ENCODE measurements at places on chromosomes 3 and 15.

GRCh38 chr15:76335307-76336253 is 993 bp upstream of the ISL2 start:
- DNase-seq: no peak

DNA sequence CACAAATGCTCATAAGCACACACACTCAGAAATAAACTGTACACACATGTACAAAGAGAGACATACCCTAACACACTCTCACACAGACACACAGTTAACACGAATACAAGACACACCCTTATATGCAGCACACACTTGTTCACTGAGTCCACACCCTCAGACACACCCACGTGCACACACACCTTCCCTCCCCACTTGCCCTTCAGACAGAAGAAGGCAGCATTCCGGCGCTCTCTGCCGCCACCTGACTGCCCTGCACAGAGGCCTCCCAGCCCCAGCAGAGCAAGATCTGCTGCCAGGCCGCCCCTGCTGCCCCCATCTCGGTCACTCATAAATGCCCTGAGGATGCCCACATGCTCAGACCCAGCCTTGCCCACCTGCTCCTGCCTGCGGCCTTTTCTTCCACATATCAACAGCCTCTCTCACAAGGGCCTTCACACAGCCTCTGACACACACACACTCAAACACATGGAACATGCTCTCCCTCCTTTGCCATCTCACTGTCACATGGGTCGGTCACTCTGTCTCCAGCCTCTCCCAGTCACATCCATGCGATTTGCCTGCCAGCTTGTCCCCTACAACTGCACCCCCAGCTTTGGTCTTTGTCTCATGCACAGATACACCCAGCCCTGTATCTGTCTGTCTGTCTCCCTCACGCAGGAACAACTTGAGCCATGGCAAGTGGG is 71.1 kb downstream of the EPHB3 start:
- DNase-seq: no peak

DNA sequence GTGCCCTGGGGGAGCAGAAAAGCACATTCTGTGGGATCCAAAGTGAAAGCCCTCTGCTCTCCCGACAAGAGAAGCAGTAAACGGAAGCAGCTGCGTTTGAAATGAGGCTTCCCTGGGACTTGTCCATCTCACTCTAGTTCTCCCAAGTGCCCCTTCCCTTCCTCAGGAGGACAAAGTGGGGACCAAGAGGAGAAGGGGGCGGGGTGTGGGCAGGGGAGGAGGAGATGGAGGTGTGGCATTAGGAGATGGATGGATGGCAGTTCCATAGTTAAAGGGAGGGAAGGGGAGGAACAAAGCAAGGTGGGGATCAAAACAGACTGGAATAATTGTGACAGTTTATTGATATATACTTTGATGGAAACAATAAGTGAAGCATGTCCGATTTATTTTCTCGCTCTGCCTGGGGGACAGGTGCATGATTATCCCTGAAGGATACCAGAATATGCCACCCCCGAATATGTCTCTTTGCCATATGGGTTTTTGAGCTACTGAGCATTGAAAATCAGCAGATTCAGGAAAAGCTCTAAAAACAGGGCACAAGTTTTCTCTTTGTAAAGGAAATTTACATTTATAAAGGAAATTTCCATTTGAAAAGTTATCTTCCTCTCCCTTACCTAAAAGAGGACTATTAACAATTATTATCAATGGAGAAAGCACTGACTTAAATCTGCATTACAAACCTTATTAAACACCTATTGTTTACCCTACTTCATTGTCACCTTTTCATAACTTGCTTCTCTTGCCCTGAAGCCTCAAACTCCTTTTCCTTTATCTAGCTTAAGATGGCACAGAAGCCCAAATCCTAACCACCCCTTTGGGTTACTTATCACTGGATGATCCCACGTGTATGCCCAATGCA is 58.9 kb upstream of the DAZL start:
- DNase-seq: no peak

DNA sequence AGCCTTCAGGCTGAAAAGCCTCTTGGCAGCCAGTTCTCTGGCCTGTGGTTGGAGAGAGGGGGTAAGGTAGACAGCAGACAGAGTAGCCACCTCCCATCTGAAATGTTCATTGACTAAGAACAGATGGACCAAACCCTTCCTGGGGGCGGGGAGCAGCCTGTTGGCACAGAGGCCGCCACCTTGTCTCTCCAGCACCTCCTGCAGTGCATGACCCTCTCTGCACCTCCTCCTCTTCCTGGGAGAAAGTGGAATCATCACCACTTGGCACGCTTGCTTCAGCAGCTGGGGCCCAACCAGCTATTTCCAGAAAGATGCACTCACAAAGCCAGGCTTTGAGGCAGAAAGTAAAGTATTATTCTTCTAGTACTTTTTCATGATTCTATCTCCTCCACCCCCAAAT is 313.4 kb upstream of the CHRM5 start:
- no peak for DNase-seq

- peak; percentile 63 for DNase-seq
These were observed 519.7 kb downstream of the FOXP1 start for GRCh38 chr3:71063773-71064290.

DNA sequence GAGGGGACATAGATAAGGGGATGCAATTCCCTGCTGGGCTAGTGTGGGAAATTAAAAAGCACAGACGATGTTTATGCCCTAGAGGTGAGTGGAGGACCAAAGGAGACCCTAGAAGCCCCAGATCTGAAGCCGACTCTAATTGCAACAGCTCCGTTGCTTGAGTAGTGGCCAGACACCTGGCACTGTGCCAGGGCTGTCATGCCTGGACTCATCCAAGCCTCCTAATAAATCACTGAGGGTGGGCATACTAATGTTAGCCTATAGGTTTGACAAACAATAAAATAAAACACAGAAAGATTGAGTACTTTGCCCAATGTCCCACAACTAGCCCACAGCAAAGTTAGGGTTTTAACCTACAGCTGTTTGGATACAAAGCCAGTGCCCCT is 25.4 kb upstream of the MRPS22 start:
- DNase-seq: no peak

GRCh38 chr3:72255791-72256559 is 471.0 kb upstream of the PROK2 start:
- peak; percentile 15 for DNase-seq

DNA sequence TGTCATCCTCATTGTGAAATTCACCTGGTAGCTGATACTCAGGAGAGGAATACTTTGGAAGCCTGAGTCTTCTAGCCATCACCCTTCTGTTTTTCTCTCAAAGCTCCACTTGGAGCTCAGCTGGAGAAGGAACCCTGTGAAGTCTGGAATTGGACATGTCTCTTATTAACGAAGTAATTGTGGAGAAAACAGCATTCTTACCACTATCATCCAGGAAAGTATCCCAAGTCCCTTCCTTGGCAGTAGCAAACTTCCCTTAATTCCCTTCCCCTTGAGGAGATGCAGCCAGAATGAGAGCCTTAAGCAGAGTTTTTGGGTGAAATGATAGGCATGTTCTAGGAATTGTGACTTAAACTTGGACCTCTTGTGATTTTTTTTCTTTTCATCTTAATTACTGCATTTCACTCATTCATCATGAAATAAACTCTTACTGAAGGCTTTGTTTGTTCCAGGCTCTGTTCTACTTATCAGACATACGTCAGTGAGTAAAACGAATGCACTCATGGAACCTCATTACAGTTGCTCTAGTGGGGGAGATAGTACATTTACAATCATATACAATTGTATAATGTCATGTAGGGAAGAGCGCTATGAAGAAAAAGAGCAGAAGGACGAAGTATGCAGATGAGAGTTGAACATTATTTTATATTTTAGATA is 30.5 kb upstream of the TCF12 start:
- DNase-seq: no peak

GRCh38 chr15:88012233-88012632 is 244.3 kb downstream of the NTRK3 start:
- no peak for DNase-seq

DNA sequence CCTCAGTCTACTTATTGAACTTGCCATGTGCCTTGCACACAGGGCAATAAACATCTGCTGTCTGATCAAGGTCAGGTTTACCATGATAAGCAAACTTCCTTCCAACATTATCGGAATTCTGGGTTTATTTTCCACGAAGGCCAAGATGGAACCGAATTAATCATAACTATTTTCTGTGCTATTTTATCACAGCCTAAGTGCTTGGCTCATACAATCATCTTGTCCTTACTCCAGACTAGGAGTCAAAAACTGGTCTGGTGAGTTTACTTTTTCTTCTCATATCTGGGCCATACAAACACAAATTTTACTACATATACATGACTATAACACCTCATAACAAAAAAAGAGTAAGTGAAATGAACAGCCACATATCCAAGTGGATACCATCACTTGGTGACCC is 2.3 kb downstream of the FBN1 start:
- DNase-seq: no peak

- peak; percentile 92 for DNase-seq
These were observed 252 bp upstream of the ARMC8 start for GRCh38 chr3:138186803-138187295.

DNA sequence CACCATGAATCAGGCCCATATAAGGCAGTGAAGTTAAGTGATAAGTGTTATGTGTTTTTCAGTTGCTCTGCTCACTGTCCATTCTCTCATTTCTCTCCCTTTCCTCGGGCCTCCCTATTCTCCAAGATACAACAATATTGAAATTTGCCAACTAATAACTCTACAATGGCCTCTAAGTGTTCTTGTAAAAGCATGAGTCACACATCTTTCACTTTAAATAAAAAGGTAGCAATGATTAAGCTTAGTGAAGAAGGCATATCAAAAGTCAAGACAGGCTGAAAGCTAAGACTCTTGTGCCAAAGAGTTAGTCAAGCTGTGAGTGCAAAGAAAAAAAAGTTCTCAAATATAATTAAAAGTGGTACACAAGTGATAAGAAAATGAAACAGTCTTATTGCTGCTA is 675.4 kb downstream of the OTOL1 start:
- no peak for DNase-seq

DNA sequence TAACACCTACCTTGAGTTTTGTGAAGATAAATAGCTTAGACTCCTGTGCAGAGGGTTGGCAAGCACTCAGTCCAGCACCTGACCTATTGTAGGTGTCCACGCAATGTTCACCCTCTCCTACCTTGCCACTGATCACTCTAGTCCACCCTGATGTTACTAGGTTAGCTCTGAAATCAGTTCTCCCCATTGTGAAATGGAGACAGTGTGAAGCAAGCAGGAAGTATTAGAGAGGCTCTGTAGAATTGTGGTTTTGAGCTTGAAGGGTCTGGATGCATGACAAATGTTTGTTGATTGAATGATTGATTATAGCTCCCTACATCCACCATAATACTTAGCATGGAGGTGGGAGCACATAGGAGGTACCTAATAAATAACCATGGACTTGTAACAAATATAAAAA is 199.7 kb downstream of the RPLP1 start:
- DNase-seq: no peak

- no peak for DNase-seq
These were observed 2.1 kb upstream of the FURIN start for GRCh38 chr15:90866161-90866715.

DNA sequence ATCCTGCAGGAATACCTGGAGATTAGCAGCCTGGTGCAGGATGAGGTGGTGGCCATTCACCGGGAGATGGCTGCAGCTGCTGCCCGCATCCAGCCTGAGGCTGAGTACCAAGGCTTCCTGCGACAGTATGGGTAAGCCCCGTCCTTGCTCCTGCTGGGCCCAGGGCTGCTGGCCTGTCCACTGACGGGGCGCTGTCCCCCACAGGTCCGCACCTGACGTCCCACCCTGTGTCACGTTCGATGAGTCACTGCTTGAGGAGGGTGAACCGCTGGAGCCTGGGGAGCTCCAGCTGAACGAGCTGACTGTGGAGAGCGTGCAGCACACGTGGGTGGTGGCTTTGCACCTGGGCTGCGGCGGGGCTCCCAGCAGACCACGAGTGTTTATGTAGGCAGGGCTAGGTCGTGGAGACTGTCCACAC is 5.0 kb downstream of the FES start:
- no peak for DNase-seq

- DNase-seq: no peak
These were observed 1.7 kb downstream of the CCR1 start for GRCh38 chr3:46206282-46207015.

DNA sequence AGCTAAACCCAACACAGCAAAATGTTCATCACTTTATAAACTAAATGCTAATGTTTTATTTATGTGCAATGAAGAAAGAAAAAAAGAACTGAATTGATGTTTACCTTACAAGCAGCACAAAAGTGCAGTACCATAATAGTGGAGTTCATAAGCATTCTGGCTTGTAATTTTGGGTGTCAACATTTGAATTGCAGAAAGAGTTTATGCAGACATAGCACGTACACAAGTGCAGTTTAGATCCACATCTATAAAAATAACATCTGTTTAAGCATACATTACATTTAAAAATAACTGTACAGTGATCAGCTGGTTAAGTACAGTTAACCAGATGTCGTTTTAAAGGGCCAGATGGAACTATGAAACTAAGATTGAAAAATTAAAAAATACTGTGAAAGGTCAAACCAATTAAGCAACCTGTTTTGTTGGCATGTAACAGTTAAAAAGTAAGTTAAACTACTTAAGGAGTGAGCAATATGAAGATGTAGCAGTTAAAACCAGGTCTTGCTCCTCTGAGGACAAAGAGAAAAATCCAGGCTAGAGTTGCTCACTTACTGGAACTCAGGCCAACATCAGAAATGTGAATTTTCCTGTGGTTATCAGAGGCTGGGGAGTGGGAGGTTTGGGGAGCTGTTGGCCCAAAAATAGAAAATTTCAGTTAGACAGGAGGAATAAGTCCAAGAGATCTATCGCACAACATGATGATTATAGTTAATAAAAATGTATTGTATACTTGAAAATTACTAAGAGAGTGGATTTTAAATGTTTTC is 204.9 kb upstream of the MDFIC2 start:
- no peak for DNase-seq

GRCh38 chr3:168951368-168951767 is 712.1 kb downstream of the MECOM start:
- no peak for DNase-seq

GRCh38 chr15:90901175-90902039 is 1.7 kb upstream of the MAN2A2 start:
- DNase-seq: no peak

DNA sequence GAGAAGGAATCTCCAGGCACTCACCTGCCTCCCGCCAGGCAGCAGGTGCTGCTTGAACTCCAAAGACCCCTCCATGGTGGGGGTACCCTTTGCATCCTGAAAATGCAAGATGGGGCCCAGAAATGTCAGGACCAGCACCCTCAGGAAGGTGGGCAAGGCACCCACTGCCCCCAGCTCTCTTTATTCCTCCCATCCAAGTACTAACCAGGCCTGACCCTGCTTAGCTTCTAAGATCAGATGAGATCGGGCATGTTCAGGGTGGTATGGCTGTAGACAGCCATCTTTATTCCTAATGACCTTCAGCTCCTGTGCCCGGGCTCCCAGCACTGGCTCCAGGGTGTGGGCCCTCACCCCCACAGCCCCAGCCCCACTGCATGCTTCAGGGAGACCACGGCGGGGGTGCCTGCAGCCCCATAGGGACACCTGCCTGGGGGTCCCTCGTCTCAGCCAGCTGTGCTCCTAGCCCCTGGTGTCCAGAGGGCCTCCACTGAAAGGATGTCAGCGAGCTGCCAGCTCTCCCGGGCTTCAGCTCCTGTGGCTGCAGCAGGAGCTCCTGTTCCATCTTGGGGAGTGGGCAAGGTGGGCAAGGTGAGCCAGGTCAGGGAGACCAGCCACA is 13.2 kb downstream of the PLA2G4B start:
- DNase-seq: no peak
